ENCODE measurements at places on chromosomes 3 and 15.

GRCh38 chr3:191301017-191301416 is 28.2 kb upstream of the CCDC50 start:
- DNase-seq = no peak

GRCh38 chr15:70672081-70672480 is 91.3 kb downstream of the UACA start:
- DNase-seq = no peak

GRCh38 chr3:101988596-101988995 is 139.3 kb downstream of the NFKBIZ start:
- DNase-seq = no peak

DNA sequence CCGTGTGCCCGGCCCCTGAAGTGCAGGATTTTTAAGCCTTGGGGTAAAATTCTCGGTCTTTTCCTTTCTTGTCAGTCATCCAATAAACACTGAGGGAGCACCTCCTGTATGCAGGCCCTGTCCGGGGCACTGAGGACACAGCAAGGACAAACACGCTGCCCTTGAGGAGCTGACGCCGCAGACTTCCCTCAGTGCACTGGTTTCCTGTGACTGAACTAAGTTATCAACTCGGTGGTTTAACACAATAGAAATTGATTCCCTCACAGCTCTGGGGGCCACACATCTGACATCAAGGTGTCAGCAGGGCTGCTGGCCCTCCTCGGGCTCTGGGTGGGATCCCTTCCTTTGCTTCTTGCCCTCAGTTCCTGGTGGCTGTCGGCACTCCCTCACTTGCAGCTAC is 65.1 kb downstream of the ZNF445 start:
- DNase-seq = no peak

GRCh38 chr3:77086408-77086807 is 46.5 kb downstream of the ROBO2 start:
- no peak for DNase-seq

DNA sequence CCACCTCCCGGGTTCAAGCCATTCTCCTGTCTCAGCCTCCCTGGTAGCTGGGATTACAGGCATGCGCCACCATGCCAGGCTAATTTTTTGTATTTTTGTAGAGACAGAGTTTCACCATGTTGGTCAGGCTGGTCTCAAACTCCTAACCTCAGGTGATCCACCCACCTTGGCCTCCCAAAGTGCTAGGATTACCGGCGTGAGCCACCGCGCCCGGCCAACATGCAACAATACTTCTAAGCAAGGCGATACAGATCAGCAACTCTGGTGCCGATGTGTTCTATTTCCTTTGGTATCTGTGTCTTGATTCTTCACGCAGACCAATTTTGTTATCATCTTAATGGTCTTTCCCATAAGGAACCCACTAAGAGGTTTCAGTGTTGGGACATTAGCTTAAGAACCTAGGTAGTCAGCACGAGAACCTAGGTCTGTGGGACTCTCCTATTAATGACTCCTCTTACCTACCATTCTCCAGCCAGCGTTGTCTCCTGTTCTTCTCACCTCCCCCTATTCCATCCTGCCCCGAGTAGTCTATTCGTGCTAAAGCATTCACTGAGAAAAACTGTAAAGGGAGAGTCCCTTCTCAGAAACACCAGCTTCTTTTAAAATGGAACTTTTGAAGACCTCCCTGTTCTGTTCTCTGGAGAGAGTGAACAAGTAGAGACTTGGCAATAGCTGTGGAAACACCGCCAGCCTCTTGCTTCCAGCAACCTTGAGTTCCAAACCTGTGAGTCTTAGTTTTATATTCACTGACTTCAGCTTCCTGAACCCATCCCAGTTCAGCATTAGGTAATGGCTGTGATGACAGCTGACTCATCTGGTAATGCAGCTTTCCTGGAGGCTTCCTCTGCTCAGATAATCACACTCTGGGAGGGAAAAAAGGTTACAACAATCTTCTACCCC is 61.2 kb downstream of the TSC22D2 start:
- DNase-seq = peak; percentile 82

DNA sequence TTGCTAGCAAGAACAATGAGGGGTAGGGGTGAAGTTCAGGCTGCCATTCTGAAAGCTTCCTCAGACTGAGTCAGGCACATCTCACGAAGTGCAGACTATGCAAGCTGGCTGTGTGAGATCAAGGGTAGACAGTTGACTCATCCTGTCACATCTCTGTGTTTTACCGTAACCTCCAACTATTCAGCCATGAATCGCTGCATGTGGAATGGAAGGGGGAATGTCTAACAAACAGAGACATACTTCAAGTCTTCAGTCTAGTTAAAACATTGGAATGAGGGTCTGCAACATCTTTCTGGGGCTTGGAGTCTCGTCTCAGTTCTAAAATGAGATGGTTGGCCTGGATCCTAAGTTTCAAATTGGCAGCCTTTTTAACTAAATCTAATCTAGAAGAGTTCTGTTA is 25.9 kb downstream of the AGTR1 start:
- DNase-seq = peak; percentile 3

- peak; percentile 75 for DNase-seq
Observed at GRCh38 chr3:129490273-129490675, 38.2 kb upstream of the RHO start.
